Muscle of back (tissue), 13 donors: ENCODE measurements at places on chromosomes 4 and X. TPM values are rescaled to one million over a fixed set of nuclear protein-coding genes. Genes with fewer than 3 reads are reported as not detected.

Gene TMEM144
- polyA plus RNA-seq = 3.3 TPM

Gene ACTRT1
- not detected for polyA plus RNA-seq

Gene MAGEB17
- not detected for polyA plus RNA-seq

Gene COL4A5
- 21.5 TPM for polyA plus RNA-seq

Gene CFAP99
- not detected for polyA plus RNA-seq

Gene CT45A3
- not detected for polyA plus RNA-seq

Gene RNF128
- 0.15 TPM for polyA plus RNA-seq

Gene ZDHHC15
- 4.9 TPM for polyA plus RNA-seq

Gene ACSL4
- 17.1 TPM for polyA plus RNA-seq

Gene DUSP9
- not detected for polyA plus RNA-seq

Gene MECP2
- 19.5 TPM for polyA plus RNA-seq

Gene SMARCA1
- polyA plus RNA-seq = 74.0 TPM

Gene FHDC1
- 11.5 TPM for polyA plus RNA-seq

Gene MAGED4B
- polyA plus RNA-seq = 27.2 TPM

Gene SRP72
- 81.7 TPM for polyA plus RNA-seq

DNA sequence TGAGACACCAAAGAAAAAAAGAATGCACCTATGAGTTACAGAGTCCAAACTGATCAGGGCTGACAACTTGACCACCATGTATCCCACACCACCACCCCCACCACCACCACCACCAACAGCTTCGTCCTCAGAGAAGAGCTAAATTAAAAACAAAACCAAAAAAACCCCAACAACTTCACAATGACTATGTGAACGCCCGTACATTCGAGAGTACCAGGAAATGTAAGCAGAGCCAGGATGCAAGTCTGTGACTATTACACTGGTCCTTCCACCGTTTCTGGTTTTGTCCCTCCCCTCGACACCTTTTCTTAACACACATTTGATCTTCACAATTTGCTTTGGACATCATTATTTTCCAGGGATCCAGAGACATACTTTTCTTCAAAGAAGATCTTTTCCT is 51.0 kb downstream of the WFS1 start:
- no peak for DNase-seq

GRCh38 chr4:99209671-99210070 is 9.4 kb downstream of the ADH6 start:
- DNase-seq = no peak

DNA sequence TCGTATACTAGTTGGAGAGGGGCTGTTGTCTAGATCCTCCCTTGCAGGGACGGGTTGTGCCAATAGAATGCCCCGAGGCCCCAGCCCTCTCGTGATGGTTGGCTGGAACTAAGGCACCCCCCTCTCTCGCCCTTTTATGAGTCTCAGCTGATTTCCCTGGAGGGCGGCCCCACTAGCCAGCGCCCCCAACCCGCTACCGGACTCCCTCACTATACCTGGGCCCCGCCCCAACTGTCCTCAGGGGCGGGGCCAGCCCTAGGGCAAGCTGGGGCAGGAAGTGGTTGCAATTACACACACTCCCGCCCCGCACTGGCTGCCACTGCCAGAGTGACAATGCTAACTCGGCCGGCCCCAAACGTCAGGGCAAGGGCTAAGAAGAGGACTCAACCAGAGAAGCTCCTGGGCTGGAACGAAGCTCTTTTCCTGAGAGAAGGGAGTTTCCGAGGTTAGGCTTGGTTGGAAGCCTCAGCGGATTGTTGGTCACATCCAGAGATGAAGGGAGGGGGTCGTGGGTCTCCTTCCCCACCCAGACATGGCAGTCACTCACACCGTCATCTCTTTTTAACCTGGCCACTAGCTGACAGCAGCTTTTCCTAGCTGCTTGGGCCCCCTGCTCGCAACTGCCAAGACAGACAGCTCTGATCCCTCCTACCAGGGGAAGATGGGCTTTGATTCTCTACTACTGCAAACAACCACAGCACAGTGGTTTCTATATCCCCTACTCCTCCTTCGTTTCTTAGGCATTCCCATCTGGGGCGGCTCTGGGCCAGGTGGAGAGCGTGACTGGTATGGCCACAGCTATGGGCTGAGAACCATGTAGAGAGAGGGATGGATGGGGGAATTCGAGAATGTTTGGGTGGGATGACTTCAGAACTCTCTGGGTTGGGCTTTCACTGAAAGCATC is 21.0 kb upstream of the BCORL1 start:
- DNase-seq = no peak

- DNase-seq = no peak
Measured at GRCh38 chrX:46716796-46717195, 42.1 kb downstream of the SLC9A7 start.

DNA sequence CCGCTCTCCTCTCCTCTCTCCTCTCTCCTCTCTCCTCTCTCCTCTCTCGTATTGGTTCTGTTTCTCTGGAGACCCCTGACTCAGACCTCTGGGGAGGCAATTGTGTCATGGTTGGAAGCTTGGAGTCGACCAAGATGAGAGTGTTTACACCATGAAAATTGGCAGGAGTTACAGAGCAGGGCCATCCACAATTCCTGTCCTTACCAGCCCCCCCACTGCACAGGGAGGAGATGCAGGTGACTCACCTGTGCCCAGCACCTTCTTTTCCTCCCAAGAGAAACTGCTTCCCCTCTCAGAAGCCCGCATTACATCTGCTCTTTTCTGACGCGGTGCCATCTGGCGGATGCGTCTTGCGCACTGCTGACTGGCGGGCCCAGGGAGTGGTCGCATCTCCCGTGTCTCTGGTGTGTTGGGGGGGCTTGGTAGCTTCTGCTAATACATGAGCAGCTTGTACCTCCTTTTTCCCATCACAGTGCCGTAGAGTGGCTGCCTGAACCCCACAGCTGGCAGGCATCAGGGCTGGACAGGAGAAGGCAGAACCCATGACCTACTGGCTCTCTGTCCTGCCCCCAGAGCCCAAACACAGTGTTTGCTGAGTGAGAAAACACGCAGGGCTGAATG is 31.4 kb upstream of the GPR78 start:
- no peak for DNase-seq

GRCh38 chr4:185813133-185813532 is 1.1 kb upstream of the SORBS2 start:
- DNase-seq = no peak

DNA sequence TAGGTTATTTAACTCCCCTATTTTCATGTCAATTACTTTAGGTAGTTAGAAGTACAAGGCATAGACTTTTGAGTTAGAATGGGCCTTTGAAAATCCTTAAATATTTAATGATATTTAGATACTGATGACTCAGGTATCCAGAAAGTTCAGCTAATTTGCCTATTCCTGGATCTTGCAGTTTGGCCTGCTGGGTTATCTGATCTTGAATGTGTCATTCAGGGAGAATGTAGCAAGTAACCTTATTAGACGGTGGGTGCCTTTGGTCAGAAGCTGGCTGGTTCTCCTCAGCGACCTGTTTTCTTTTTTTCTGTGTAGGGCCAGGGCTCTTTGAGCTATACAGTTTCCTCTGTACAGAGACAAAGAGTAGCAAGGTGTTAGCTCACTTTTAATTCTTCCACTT is 42.0 kb downstream of the MTM1 start:
- no peak for DNase-seq

- no peak for DNase-seq
Measured at GRCh38 chrX:9151772-9152307, 117.9 kb upstream of the FAM9B start.

DNA sequence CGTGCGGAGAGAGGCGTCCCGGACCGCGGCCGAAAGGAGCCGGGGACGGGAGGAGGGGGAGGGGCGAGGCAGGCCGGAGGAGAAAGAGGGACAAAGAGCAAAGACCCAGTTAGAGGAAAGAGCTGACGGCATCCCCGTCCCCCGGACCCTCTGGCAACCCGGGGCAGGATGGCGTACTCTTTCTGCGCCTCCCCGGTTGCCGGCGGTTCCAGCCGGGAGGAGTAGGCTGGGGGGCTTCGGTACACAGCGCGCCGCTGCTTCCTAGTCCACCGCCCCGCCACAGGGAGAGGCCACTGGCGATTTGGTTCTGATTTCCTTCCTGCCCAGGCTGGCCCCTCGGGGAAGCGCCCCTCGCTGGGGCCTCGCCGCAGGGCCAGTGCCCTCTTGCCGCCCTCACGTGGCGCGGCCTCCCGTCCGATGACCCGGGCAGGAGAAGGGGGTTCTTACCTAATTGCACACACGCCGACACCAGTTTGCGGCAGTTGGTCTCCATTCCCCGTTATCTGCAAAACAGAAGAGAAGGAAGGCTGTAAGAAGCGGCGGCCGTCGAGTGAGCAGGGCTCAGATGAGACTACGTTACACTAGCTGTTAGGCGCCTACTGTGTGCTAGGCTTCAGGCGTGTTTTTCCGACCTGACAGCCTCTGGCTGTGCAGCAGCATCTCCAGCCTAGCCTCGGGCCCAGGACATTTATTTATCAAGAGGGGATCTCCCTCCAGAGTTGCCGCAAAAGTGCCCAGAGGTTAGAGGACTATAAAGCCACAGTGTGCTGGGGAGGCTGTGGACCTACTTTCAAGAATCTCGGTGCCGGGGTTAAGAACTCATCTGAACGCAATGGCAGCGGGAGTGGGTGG is 9.9 kb upstream of the PITX2 start:
- no peak for DNase-seq

DNA sequence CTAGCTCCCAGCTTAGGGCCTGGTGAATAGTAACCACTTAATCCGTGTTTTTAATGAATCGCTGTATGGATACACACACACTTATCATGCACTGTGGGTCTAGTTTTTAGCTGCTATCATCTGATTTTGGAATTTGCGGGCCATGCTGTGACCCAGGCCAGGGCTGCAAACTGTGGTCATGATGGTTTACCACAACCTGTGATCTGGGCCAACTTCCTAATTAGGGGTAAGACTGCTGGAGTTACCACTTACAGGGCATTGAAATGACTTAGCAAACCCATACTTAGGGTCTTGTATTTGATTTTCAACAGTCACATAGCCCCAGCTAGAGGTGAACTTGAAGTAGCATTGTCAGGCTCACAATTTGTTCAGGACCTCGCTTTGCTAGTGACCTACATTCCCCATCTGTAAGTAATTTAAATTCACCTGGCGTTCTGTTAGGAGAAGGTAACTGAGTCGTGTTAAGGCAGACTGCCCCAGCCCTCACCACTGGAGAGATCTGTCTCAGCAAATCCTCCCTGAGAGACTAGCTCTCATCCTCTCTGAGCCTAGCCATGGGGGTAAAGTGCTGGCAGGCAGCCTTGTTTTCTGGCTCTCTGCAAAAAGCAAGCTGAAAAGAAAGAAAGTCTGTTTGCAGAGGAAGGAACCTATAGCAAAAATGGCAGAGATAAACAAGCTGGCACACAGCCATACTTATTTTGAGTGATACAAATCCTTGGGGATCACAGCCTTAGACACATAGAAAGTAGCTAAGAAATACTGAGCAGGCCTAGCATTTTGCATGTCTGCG is 33.8 kb upstream of the EGFL6 start:
- DNase-seq = peak; percentile 66

GRCh38 chrX:107766470-107767150 is 9.0 kb downstream of the TSC22D3 start:
- no peak for DNase-seq

GRCh38 chr4:76492055-76492454 is 57.0 kb downstream of the SHROOM3 start:
- no peak for DNase-seq

- no peak for DNase-seq
Measured at GRCh38 chr4:45323453-45324058, 597.2 kb upstream of the GNPDA2 start.

GRCh38 chr4:137674066-137674465 is 141.8 kb upstream of the PCDH18 start:
- no peak for DNase-seq

- no peak for DNase-seq
Measured at GRCh38 chr4:124862261-124862660, 149.7 kb upstream of the ANKRD50 start.

DNA sequence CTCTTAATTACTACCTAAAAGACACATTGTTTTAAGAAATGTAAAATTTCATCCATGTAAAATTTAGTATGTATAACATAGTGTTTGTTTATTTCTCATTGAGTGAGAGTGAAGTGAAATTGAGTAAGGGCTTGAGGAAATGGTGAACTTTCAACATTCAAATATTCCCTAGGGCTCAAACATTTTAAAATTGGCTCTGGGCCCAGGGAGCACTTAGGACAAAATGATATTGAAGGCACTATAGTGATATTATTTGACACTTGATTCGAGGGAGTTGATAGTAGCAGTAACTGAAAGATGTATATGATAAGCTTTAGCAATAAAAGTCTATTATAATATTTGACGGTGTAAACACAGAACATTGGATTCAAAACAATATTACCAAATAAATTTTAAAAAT is 1244.0 kb upstream of the TENM3 start:
- no peak for DNase-seq

DNA sequence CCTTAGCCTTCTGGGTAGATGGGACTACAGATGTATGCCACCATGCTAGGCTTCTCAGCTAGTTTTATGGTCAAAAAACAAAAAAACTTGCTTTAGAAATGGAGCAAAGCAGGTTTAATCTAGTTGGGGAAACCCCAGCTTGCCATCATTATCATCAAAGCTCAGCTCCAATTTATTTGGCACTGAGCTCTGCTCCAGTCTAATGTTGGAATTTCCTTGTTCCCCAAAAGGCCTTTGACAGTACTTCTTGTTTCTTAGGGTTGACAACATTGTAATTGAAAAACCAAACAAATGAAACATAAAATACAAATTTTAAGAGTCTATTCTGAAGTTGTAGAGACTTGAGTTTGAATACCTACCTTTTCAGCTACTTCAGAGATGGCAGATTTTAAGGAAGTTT is 48.0 kb downstream of the MRPL1 start:
- no peak for DNase-seq

- no peak for DNase-seq
Measured at GRCh38 chrX:363621-364375, 22.9 kb downstream of the PPP2R3B start.

DNA sequence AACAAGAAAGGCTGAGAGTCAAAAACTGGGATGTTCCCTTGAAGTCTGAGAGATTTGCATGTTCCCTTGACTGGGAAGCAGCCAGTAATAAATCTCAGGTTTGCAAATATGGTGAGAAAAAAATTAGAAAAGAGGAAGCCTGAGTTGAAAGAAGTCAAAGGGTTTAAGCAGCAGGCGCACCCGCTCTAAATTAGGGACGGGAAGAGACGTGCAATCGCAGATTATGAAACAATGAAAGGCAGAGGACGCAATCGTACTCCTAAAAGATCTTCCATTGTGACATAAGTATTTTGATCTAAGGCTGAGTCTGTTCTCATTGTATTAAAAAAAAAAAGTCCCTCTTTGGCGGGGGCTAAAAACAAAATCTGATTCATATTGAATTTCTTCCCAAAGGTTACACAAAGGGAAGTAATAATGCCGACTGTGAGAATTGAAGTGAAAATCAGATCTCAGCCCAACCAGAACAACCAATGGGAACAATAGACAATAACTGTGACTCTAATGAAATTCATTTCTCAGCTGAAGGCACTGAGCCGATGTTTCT is 28.2 kb downstream of the SAT1 start:
- DNase-seq = no peak

- no peak for DNase-seq
Measured at GRCh38 chr4:187865914-187866313, 129.7 kb upstream of the ZFP42 start.

GRCh38 chrX:69603566-69604194 is 12.2 kb upstream of the EDA start:
- DNase-seq = peak; percentile 46

GRCh38 chr4:54390670-54391069 is 161.6 kb downstream of the PDGFRA start:
- no peak for DNase-seq
